NCI-H345 (cell line): ENCODE measurements at places on chromosomes 5 and 9.
A peak's percentile ranks its signal among the peaks of the same experiment; 100 is the strongest.

DNA sequence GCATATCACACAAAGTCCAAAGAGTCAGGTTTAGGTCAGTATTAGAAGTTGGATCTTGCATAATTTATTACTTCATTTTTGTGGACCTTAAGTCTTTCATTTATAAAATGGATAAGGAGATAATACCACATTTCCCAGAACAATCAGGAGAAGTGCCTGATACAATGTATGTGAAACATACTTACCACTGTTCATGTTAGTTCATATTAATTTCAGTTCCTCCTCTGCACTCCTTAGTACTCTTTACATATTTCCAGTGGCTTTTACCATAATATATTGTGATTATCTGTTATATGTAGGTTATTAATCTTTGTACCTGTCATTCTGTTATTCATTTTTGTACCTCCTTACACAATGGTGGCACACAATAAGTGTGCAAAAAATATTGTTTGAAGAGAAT, 214.4 kb downstream of the ARL15 start:
- no peak for DNase-seq

GRCh38 chr5:86143837-86144236, 473.9 kb upstream of the COX7C start:
- DNase-seq: no peak

- no peak for DNase-seq
Observed at GRCh38 chr5:10552183-10553143, 11.4 kb upstream of the ANKRD33B start.

- DNase-seq: peak; percentile 61
Observed at GRCh38 chr5:57550132-57550531, 67.5 kb upstream of the ACTBL2 start.

GRCh38 chr5:15627109-15627508, 127.1 kb downstream of the FBXL7 start:
- no peak for DNase-seq

DNA sequence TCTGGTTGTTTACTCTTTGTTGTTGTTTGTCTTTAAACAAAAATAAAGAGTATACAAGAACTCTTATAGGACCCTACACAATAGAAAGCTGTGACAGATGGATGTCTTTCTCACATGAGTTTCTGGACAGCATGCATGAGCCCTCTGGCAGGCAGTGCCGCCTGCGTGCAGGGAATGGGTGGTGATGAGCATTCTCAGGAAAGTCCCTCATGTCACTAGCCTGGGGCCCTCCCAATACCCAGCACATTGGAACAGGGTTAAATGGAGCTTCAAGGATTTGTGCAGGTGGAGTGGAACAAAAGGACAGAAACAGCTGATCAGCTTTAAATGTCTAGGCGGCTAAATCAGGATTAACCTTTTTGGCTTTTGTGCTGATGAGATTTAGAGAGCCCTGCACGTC, 181.0 kb upstream of the CD180 start:
- peak; percentile 53 for DNase-seq
